ENCODE measurements at places on chromosomes 16 and 17.
A peak's percentile ranks its signal among the peaks of the same experiment; 100 is the strongest.

- DNase-seq, result peak; percentile 62
Observed at GRCh38 chr16:24734382-24734781, 4.9 kb downstream of the TNRC6A start.

DNA sequence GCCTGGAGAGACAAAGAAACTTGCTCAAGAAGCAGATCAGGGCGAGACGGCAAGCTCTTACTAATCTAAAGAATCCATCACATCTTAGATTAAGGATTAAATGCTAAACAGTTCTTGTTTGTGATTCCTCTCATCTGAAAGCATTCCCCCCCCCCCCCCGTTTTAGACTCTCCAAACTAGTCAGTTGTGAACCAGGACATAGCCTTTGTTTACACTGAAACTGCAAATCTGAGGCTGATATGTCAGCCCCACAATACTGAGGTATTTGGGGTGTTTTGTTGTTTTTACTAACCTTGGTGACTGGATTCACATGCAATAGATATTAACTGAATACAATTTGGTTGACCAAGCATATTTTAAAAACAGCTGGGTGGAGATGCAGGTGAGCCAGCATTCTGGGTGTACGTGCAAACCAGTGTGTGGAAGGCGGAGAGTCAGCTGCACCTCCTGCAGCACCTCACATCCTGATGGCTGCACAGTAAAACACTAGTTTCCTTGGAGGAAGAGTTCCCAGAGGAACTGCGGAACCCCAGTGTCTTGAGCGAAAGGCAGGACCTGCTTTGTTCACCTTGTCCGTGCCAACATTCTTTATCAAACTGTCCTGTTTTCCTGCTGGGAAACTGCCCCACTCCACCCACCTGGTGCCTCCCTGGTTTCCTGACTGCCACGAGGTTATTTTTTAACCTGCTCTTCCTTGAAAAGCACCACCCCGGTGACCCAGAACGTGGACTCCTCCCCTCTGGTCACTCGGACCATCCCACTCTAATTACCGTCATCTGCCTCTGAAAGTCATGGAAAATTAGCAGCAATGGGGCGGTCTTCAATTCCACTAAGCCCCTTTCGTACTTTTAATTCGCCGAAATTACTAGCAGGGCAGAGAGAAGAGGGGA, 1.2 kb upstream of the YPEL2 start:
- DNase-seq, result no peak

DNA sequence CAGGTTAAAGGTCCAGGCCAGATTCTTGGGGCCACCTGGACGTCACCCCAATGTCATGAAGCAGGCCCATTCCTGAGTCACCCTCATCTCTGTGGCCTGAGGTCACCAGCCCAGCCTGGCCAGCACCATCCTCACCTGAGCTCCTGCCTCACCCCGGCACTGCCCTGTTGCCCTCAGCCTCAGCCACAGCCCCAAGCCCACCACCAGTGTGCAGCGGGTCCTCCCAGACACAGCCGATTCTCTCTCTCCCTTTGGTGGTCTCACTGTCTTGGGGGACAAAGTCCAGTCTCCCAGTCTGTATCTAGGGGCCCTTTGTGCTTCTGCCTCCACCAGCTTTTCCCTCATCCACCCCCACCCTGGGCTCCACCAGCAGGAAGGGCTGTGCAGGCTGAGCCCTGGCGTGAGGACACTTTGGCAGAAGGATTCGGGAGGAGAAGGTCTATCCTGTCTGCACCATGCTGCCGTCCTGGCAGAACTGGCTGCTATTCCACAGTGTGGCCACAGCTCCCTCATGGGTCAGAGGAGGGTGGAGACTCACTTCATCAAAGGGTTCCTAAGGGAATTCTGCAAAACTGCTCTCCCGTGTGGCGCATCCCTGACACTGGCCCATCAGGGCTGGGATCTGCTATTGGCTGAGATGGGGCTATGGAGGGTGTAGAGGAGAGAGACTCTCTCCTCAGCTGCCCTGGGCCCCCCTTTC, 64.3 kb downstream of the PRMT7 start:
- DNase-seq, result no peak

GRCh38 chr17:9408381-9408780, 167.2 kb downstream of the STX8 start:
- peak; percentile 55 for DNase-seq

GRCh38 chr16:52925143-52925542, 127.6 kb downstream of the CHD9NB start:
- no peak for DNase-seq
